NCI-H1417 treated with DMSO at 0.1 percent for 48 hours (cell line): ENCODE measurements at places on chromosomes 1 and 21.

- DNase-seq: no peak
Measured at GRCh38 chr1:157831968-157832626, 9.5 kb downstream of the CD5L start.

DNA sequence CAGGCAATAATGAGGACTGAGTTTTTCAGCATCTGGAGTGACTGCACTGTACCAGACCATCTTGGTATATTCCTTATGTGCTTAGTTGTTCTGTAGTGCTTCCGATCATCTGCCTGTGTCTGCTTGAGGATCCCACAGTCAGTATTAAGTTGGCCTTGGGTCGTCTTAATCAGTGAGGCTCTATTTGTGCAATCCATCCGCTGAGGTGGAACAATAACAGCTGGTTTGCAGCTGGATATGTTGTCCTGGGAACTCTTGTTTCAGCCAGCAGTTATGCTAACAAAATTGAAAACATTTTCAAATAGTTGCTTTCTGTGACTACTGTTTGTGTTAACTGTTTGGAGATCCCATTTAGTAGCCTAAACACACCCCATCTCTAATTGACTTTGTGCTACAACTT lies 73.7 kb downstream of the LAMC1 start:
- DNase-seq: no peak

GRCh38 chr1:199948587-199949280 lies 78.8 kb upstream of the NR5A2 start:
- no peak for DNase-seq

- no peak for DNase-seq
Measured at GRCh38 chr1:33096363-33097005, 15.5 kb downstream of the AZIN2 start.

DNA sequence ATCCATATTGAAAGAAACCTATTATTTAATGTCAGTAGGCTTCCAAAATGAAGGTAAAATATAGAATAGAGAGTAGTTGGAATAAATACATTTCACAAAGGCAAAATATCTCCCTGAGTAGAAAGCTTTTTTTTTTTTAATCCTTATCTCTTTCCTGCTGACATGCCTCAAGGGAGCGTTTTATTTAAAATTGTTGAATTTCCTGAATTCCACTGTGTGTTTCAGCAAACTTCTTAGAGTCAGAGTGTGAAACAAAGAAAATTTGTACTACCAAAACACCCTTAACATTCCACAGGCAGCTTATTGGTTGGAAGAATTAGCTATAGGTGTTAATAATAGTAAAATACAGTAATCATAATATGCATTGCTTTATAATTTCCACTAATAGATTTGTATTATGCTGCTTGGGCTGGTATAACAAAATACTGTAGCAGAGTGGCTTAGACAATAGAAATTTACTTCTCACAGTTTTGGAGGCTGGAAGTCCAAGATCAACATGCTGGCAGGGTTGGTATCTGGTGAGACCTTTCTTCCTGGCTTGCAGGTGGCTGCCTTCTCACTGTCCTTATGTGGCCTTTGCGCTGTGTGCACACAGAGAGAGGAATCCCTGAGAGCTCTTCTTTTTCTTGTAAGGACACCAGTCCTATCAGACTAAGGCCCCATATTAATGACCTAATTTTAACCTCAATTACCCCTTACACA lies 468.4 kb upstream of the C1orf87 start:
- no peak for DNase-seq

GRCh38 chr1:2049225-2049717 lies 940 bp upstream of the PRKCZ start:
- no peak for DNase-seq

GRCh38 chr1:32099426-32099825 lies 8.4 kb upstream of the KPNA6 start:
- DNase-seq: no peak

DNA sequence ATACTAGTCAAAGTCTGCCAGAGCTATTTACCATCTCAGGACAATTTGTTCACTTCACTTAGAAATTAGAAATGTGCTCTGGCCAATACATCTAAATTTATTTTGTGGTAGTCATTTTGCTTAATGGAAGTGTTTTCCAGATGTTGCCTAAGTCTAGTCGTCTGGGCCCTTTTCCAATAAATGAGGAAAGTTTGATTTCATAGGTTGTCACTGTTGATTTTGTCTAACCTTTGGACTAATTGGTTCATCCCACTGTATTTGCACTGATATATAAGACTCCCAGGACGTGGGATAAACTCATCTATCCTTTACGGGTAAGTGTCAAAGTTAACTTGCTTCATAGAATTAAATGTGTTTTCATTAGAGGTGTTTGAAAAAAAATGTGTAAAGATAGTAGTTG lies 79.1 kb downstream of the TPR start:
- no peak for DNase-seq

DNA sequence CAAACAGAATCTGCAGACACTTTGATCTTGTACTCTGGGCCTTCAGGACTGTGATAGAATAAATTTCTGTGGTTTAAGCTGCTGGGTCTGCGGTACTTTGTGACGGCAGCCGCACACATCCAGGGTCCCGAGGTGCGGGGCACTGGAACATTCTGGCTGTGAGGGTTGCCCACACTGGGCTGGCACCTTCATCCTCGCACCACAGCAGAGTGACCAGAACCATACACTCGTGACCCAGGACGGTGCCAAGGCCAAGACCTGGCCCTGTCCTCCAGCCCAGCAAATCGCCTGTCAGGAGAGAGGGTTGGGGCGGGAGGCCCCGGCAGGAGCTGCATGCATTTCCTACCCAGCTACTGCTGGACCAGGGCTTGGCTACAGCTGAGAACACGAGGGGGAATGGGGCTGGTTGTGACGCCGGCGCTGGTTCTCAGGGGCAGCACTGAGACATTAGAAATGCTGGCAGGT lies 2.6 kb upstream of the FTCD start:
- no peak for DNase-seq

GRCh38 chr1:201515895-201516294 lies 9.0 kb upstream of the CSRP1 start:
- DNase-seq: no peak

- no peak for DNase-seq
Measured at GRCh38 chr1:201324821-201325677, 41.7 kb downstream of the PKP1 start.

DNA sequence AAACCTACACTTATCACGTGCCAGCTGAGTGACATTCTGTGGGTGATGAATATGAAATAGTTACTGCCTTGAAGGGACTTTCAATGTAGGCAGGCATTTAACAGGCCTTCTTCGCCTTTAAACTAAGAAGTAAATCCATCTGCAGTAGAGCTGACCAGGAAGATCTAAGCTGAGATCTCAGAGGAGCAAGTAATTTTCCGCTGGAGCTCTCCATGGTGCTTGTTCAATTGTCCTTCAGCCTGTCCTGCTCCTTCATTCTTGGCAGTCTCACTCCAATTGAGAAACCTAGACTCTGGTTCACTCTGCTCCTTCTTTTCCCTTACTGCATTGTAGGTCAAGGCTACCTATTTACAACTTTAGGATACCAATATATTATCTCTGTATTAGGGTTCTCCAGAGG lies 183.5 kb downstream of the HMCN1 start:
- no peak for DNase-seq

DNA sequence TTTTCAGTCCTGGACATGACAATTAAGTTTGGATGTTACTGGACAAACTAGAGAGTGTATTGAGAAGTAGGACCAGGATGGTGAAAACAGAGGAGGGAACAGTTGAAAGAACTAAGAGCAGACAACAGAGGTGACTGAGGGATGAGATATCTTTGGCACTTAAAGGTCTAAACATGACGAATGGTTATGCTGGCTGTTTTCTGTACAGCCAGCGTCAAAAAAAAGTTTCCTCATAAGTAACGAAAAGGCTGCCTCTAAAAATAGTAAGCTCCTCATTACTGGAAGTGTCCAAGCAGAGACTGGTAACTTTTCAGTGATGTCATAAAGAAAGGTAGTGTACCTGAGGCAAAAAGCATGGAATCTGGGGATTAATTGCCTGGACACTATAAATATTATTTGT lies 35.2 kb upstream of the AK4 start:
- no peak for DNase-seq

DNA sequence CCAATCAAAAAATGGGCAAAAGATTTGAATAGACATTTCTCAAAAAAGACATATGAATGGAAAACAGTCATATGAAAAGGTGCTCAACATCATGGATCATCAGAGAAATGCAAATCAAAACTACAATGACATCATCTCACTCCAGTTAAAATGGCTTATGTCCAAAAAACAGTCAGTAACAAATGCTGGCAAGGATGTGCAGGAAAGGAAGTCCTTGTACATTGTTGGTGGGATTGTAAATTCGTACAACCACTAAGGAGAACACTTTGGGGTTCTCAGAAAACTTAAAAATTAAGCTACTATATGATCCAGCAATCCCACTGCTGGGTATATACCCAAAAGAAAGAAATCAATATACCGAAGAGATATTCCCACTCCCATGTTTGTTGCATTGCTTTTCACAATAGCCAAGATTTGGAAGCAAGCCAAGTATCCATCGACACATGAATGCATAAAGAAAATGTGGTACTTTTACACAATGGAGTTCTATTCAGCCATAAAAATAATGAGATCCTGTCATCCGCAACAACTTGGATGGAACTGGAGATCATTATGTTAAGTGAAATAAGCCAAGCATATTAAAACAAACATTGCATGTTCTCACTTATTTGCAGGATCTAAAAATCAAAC lies 17.9 kb downstream of the GBP5 start:
- DNase-seq: peak; percentile 31

DNA sequence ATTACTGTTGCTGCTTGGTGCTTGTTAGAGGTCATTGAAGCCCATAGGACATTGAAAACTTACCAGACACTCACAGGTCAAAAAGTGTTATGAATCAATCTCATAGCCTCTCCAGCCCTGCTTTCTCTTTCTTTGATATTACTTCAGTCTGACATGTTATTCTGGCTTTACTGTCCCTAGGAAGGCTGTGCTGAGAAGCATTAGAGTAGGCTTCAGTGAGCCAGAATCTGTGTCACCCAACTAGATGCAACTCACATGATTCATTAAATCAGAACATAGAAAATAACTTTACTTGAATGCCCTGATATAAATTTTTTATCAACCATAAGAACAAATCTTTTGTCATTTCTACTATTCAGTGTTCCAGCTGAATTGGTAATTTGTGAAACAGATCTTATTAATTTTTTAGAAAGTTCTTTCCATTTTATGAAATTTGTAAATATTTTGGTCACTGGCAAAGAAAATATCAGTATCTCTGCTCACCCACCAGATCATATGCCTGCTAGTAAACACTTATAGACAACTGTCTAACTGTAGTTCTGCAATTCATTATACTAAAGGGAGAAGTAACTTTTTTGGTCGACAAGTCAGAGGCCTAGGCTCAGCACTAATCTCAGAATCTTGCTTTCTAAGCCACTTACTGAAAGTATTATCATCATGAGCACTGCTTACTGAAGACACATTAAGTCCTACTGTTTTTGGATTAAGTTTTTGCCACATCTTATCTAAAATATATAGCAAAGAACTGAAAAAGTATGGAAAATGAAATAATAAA lies 48.2 kb downstream of the RPAP2 start:
- DNase-seq: no peak

DNA sequence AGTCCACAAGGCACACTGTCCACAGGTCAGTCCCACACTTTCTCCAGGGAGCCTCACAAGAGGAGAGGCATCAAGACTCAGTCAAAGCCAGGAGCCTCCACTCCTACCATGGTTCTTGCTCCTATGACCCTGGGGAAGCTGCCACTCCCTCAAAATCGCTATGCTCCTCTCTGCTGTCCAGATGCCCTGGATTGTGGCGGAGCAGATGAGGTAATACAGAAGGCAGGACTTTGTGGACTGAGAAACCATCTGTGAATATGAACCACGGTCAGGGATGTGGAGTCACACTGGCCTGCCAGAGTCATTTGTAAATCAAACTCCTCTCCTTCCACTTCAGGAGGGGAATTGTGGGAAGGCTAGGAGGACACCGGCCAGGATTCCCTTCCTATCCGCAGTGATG lies 20.6 kb downstream of the VWA5B1 start:
- no peak for DNase-seq

- no peak for DNase-seq
Measured at GRCh38 chr1:38018864-38019343, 6.4 kb downstream of the UTP11 start.

DNA sequence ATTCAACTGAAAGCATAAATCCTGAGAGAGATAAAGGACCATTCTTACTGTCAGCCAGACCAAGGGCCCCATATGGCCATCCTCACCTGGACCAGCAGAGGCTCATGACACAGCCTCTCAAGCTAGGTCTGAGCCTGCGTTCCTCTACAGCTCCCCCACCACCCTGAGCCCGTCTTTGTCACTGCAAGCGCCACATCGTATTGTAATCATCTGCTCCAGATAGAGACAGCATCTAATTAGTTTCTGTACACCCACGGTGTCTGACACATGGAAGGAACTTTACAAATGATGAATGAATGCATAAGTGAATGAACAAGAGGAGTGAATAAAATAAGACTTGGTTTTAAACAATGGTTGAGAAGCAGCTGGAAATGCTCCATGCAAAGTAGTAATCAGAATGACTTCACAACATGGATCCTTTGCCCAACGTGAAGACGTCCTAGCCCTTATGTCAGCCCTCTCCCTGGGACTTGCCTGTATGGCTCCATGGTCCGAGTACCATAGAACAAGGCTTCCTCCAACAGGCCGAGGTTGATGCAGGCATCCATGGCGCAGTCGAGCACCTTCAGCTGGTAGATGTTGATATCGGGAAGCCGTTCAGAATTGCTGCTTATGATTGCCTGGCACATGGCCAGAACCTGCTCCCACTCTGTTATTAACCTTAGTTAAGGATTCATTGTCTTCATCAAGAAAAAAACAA lies 648.9 kb downstream of the SMYD3 start:
- DNase-seq: peak; percentile 40

DNA sequence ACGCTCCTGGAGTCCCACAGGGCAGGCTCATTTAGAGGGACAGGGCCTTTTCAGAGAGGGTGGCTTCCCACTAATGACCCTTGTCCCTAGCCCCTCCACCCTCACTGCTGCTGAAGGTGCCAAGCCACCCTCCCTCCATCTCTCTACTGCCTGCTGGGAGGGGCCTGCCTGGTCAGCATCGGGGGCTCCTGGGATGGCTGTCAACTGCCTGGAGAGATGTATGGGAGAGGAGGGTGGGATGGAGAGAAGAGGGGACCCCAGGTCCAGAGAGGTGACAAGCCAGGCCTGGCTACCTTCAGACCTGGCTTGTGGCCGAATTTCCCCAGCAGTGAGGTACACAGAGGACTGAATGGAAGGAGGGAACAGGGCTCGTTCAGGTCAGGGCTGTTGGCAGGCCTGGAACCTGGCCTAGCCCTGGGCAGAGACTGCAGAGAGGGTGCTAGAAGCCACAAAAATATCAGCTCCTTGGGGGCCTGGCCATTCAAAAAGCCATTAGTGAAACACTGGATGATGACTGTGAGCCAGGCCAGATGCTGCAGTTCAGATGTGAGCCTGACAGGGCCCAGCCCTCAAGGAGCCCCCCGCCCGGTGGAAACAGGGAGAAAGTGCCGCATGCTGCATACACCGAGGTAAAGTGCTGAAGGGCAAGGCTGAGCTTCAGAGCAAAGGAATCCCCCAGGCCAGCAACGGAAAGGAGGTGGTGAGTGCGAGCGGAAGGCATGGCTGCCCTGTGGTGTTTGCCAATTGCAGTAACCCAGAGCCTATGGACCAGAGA lies 20.0 kb downstream of the MMEL1 start:
- DNase-seq: no peak
